ENCODE measurements at places on chromosomes 2 and 18.

- no peak for DNase-seq
These were observed 265.4 kb upstream of the TFPI start for GRCh38 chr2:187819624-187820023.

DNA sequence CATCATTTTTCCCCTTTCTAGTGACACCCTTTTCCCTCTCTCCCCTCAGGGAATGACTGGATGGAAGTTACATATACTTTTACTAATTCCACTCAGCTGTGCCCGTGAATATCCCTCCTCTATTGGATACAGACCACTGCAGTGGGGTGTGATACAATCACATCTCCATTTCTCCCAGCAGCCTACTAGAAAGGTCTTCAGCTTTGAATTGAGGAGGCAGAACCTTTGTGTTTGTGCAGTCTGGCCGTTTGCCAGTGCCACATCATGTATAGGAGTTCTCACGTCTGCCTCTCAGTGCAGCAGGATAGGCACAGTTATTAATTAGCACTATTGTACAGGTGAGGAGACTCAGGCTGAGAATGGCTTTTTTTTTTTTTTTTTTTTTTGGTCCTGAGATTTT is 16.4 kb downstream of the TNFRSF11A start:
- no peak for DNase-seq

DNA sequence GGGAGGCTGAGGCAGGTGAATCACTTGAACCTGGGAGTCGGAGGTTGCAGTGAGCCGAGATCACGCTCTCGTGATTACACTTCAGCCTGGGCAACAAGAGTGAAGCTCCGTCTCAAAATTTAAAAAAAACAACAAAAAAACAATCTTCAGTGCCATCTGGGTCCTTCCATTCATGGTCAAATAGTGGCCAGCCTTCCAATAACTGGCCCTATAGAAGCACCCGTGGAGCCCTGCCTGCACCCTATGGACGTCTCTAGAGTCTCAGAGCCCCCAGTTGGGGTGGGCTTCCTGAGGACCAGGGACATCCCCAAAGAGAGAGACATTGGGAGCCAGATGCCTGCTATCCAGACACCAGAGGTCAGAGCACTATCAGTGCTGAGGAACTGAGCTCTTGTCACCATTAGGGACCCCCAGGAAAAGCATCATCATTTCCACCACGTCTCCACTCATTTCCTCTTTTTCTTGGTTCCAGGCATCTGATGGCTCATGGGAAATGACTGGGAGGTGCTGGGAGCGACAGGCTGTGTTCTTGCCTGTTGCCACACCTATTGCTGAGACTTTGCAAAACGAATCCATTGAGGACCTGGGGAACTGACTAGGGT is 9.4 kb downstream of the NEU2 start:
- no peak for DNase-seq

DNA sequence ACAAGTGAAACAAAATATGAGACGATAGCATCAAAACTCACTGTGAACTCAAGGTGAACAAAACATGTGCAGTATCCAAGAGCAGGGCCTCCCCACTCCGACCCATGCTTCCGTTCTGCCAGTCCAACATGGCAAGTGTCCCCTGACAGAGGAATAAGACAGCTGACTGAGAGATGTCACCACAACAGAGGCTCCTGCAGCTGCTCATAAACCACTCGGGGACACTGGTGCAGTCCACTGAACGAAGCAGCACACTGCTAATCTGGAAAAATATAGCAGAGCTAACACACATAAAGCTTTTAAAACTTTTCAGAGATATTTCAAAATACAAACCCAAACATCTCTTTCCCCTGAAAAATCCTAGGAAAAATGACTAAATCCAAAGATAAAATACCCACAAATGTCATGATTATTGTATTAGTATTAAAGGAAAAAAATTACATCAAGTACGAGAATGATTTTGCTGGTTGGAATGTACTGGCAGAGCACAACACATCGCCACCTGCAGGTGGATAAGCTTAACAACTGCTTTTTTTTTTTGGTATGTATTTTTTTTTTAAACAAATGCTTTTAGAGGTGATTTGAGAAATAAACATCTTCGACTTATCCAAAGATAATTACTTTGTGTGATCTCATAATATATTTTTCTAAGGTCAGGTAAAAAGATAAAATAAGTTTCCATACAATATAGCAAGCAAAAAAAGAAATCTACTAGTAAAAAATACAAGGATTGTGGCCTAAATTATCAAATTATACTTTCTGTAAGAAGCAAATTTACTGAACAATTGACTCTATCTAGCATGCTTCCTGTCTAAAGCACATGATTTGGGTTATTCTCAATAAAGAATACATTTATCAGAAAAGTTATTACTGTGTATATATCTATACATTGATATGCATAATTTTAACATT is 18.6 kb downstream of the THADA start:
- DNase-seq, result no peak

GRCh38 chr2:179555691-179556283 is 291.2 kb upstream of the SESTD1 start:
- no peak for DNase-seq

- DNase-seq, result no peak
These were observed 258.4 kb downstream of the LOXHD1 start for GRCh38 chr18:46398625-46399024.

DNA sequence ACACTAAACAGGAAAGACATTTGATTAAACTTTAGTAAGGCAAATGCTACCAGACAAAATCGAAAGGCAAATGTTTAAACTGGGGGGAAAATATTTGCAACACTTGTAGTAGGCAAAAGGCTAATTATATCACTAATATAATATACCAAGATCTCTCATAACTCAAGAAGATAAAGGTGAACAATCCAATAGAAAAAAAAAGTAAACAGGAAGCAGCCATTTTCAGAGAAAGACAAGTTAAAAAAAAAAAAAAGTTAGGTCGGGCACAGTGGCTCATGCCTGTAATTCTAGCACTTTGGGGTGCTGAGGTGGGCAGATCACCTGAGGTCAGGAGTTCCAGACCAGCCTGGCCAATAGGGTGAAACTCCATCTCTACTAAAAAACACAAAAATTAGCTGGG is 4.4 kb upstream of the ACTG2 start:
- DNase-seq, result no peak

DNA sequence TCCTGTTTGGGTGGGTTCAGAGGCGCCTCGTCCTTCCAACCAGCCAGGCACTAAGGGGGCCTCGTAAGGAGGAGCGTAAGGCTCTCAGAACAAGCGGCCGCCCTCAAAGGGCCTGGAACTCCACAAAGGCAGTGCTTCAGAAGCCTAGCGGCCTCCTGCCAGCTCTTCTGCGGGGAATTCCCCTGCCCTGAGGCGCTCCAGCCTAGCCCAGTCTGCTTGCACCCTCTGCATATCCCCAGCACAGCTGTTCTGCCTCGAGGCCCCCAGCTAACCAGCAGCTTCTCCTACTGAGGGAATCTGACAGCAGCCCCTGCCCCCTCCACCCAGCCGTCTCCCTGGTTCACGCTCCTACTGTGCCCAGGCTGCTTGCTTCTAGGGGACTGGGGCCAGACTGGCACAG is 265.9 kb downstream of the TFCP2L1 start:
- no peak for DNase-seq

DNA sequence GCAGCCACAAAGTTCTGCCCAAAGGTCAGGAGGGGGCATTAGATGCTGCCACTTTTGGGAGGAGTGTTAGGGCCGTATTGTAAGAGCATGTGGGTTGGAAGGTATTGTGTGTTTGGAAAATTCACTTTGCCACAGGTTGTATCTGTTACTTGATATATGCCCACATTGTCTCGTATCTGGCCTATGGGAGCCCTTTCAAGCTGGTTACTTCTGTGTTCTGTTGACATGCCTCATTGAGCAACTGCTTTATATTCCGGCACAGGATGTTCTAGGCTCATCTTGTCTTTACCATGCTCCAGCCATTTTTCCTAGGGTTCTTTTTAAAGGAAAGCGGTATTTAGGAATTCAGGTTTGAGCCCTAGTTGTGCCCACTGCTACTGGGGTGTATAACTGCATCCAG is 6.0 kb downstream of the ADNP2 start:
- no peak for DNase-seq

GRCh38 chr2:191171708-191172355 is 21.0 kb upstream of the STAT4 start:
- DNase-seq, result no peak

- no peak for DNase-seq
These were observed 511 bp upstream of the TP53I3 start for GRCh38 chr2:24085200-24085489.

GRCh38 chr2:173288561-173288960 is 66.1 kb upstream of the CDCA7 start:
- peak; percentile 73 for DNase-seq

DNA sequence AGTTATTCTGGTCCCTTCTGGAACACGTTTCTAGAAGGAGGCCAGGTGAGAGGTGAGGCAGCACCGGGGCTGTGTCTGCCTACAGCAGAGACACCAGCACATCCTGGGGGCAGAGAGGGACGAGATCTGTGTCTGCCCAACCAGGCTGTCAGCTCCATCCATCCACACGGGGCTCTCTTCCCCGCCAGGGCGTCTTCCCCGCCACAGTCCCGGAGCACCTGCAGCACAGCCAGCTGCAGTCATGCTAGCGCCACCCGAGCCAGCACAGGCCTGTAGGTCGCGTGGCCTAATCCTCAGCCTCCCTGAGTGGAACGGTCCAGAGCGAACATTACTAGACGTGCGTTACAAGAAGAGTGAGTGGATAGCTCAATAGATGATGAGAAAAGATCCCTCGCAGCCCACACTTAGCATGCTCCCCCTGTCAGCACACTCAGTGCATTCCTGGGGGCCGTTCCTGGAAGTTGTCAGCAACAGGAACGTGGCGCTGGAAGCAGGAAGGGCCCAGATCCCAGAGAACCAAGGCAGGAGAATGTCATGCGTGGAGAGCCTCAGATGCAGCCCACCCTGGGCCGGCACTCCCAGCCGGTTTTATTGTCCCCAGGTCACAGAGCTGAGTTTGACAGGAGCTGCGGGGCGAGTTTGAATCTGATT is 179.0 kb downstream of the TWIST2 start:
- no peak for DNase-seq

DNA sequence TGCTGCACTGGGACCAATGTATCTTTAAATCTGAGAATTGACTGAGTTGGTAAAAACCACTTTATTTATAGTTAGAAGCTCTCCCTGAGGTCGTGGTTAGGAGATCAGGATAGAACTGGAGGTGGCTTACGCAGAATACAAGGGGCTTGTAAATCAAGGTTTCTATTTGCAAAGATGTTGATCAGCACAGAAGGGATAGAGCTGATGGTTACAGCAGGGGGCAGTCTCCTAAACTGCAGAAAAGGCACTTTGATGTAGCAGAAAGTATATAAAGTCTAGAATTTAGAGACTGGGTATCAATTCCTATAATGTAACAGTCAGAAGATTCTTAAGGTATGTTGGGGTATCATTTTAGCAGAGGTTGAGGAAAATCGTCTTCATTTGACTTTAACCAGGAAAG is 25.2 kb upstream of the ACVR1 start:
- no peak for DNase-seq

- no peak for DNase-seq
These were observed 6.9 kb upstream of the FLACC1 start for GRCh38 chr2:201363857-201364560.

DNA sequence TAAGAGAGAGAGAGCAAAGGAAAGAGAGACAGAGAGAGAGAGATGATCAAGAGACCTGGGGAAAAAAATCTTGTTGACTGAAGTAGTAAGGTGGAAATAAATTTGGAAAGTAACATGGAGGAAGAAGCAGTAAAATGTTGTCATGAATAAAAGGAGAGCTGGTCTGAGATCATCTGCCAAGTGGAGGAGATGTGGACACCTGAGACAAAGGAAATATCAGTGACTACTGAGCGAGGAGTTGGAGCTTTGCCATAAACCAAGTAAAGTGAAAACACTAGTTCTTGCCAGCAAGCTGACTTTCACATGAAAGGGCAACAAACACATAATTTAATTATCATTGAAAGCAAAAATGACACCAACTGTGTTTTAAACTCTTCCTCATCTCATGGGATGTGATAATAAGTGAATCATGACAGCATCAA is 49.0 kb upstream of the DSG1 start:
- no peak for DNase-seq

- no peak for DNase-seq
These were observed 2.0 kb downstream of the MFSD6 start for GRCh38 chr2:190410166-190410565.

DNA sequence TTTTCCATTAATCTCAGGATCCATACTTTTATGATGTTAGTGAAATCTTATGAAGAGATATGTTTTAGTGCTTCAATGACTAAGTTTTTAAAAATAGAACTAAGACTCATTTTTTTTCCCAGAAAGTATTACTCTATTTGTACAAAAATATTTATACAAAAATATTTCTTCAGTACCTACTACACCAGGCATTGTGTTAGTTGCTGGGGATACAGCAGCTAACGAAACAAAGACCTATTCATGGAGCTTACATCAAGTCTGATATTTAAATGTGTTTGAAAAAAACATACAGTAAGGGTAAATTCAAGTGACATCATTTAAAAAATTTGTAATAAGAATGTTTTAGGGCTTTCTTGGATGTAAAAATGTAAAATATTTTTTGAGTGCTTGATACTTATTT is 11.6 kb downstream of the VAPA start:
- DNase-seq, result no peak

GRCh38 chr18:64993695-64994094 is 757.1 kb upstream of the CDH7 start:
- DNase-seq, result no peak

Data from stimulated activated effector memory CD8-positive, alpha-beta T cell treated with anti-CD3 and anti-CD28 coated beads, Interleukin-12 subunit alpha, Interleukin-12 subunit beta, amount 100 ng/mL, for 72 hours (primary cell).